ENCODE measurements at places on chromosomes 1 and 21. TPM values are rescaled to one million over a fixed set of nuclear protein-coding genes. Genes with fewer than 3 reads are reported as not detected.

PWP2 gene
- 4.0 TPM for total RNA-seq

LCE1B gene
- total RNA-seq, result not detected

CRNN gene
- not detected for total RNA-seq

SPRR3 gene
- total RNA-seq, result not detected

PARS2 gene
- 3.8 TPM for total RNA-seq

- no peak for DNase-seq
Observed at GRCh38 chr21:39947031-39947430, 79.8 kb downstream of the PCP4 start.

DNA sequence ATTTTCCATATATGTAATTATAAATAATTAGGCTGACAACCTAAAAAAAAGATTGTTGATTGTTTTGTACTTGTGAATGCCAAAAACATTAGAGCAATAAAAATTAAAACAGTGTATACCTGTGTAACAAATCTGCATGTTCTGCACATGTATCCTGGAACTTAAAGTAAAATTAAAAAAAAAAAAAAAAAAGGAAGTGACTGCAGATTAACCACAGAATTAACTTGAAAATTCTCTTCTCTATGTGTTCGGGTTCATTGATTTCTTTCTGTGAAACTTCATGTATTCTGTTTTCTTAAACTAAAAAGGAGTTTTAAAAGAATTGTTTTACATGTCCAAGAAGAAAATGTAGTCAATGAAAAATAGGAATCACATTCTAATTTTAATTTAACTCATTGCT lies 95.7 kb downstream of the FASLG start:
- no peak for DNase-seq

- no peak for DNase-seq
Observed at GRCh38 chr1:25212725-25213124, 19.6 kb downstream of the SYF2 start.

DNA sequence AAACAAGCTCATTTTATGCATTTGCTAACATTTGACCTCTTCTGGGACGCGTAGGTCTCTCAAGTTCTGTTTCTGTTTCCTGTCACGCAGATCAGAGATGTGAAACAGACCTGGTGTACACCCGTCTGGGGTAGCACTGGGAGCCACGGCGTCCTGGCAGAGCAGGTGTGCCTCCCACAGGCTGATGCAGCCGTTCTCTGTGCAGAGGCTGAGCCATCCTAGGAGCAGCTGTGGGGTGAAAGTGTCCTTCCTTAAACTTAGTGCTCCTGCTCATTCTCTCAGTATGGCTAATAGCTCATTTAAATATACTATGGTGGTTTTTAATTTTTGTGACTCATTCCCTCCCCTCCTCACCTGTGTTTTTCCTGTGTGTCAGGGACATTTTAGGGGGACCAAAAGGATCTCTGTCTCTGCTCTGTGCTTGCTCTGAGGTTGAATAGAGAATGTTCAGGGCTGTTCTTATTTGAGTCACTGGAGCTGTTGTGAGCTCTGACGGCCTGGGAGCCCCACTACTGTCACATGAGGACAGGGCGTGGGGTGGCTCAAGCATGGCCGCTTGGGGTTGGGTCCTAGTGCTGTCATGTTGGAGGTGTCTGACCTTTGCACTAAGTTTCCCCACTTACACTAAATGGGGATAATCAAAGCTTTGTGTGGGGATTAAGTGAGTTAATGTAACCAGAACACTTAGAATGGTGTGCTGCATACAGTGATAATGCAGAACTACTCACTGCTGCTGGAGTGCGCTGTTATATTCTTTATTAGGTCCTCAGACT lies 43.0 kb downstream of the GALNT2 start:
- no peak for DNase-seq

DNA sequence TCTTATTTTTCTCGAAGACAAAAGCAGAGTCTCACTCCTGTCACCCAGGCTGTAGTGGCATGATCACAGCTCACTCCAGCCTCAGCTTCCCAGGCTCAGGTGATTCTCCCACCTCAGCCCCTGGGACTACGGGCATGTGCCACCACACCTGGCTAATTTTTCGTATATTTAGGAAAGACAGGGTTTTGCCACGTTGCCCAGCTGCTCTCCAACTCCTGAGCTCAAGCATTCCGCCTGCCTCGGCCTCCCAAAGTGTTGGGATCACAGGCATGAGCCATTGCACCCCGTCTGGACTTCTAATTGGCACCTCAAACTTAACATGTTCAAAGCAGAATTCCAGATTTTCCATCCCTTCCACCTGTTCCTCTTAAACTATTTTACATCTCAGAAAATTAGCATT lies 19.0 kb upstream of the LRRC8C start:
- no peak for DNase-seq

DNA sequence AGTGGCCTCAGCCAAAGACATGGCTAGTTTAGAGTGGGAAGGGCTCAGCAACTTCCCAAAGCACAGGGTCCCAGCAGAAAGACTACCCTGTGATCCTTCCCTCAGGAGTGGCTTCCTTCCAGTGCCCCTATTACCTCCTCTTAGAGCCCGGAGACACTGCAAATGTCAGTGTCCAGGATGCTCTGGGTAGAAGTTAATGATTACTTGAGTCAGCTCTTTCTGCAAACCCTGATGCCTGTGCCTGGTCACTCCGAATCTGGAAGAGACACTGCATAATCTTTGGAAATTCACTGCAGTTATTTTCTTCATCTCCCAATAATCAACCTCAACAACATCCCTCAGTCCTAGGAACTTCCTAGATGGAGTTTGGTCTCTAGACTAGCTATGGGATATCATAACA lies 27.2 kb upstream of the MGST3 start:
- no peak for DNase-seq

GRCh38 chr21:37594472-37594951 lies 227.9 kb downstream of the DYRK1A start:
- no peak for DNase-seq

DNA sequence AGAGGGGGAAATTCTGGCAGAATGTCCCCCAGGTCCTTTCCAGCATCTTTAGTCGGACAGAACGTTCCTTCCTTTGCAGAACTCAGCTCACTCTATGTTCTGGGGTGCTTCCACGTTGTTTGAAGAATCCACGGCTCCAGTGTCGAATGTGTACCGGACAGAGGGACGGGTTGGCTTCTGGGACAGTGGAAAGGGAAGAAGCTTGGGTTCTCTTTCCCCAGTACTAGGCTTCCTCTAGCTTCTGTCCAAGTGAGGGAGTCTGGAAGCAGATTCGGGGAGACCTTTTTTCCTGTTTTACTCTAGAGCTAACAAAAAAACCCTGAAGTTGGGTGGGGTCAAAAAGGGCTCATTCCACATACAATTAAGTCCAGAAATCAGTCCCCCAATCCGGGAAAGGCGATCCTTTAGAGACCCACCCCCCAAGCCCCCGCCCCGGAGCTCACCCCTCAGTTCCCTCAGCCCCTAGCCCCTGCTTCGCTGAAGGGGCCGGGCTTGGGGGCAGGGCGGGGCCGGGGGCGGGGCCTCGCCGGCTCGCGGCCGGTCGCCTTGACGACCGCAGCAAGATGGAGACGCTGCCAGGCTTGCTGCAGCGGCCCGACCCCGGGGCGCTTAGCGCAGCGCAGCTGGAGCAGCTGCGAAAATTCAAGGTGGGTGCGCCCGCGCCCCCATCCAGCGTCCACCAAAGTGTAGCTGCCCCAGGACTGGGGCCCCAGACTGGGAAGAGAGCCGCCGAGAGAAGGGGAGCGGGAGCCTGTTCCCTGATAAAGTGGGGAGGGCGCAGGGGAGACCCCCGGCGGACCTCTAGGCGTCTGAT lies at the start of gene RIIAD1:
TSS of gene RIIAD1 (plus strand) at position 549 of the 814 bp plus-strand sequence. CDS start at position 564, 15 bp downstream.
- peak; percentile 8 for DNase-seq

DNA sequence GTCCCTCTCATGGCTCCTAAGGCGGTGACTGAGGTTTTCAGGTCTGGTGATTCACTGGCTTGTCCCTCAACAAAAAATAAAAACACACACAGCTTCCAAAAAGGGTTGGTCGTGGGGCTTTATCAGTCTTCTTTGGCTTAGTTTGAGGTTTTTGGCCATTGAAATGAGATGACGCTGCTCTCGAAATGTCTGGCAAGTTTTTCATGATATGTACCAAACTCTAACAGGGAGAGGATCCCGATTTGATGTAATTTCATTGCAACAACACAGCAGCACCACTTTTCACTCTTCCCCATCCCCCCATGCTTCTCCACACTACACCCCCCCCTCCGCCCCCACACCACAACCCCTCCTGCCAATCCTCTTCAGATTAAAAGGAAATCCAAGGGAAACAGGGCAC lies 187.1 kb upstream of the NFIA start:
- DNase-seq, result peak; percentile 76

Measured in fibroblast of the aortic adventitia (primary cell).